ENCODE measurements at places on chromosomes 7 and 10.

DNA sequence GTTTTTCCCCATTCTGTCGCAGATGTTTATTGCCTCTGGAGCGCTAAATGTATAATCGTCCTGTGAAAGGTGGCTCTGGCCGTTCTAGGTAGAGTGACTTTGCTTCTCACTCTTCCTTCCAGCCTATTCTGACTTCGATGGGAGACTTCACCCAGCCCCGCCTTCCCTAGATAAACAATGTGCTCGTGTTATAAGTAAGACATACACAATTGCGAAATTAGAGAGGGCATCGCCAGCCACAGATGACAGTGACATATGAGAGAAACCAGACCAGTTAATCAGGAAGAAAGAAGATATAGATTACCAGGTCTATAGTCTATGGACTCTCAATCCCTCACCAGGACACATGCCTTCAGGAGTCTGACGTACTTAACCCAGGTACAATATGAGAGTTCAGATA is 1050.5 kb upstream of the AUTS2 start:
- H3K4me3 ChIP-seq: no peak overlapping the region
- no peak for DNase-seq
- no peaks in the 10 kb centered on the region for H3K27me3 ChIP-seq
- H3K4me1 ChIP-seq: no peaks in the 10 kb centered on the region

DNA sequence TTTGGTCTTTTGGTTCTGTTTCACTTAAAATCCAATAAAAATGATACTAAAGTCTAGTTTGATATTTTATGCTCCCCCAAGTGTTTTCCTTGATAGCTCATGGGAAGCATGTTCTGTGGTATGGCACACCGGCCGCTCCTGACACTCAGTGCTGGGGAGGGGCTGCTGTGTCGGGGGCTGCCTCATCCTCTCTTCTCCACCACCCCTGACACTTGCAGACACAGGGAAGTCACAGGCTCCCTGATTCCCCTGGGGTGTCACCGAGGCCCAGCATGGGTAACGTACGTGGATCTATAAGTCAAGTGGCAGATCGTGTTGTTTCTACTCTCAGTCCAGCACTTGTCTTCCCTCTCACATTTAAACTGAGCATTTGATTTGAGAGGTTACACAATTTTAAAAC is 508.6 kb downstream of the TNS3 start:
- H3K36me3 ChIP-seq: no peaks in the 10 kb centered on the region
- H3K4me3 ChIP-seq: no peak overlapping the region
- no peak for DNase-seq
- H3K27me3 ChIP-seq: no peaks in the 10 kb centered on the region

- H3K4me1 ChIP-seq: peaks cover 19% of the 10 kb centered on the region
- H3K27me3 ChIP-seq: no peaks in the 10 kb centered on the region
- H3K36me3 ChIP-seq: no peaks in the 10 kb centered on the region
- no peak overlapping the region for H3K4me3 ChIP-seq
- DNase-seq: no peak
These were observed 16.2 kb downstream of the CEP55 start for GRCh38 chr10:93512565-93512964.

DNA sequence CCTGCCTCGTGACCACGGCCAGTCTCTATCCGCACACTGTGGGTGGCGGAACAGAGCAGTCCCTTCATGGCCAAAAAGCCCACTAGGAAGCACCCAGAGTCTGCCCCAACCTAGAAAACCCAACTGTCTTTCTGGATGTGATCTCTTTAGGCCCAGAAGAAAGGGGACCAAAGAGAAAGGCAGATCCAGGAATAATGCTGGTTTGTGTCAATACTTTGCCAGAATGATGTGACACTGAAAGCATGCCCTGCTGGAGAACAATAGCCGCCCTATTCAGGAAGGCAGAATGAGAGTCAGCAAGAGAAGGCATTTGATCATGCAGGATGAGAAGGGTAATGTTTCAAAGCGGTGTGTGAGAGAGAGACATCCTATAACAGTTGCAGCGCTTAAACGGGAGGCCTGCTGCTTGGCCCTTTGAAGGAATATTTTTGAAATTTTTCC is 274.7 kb downstream of the USP6NL start:
- no peak overlapping the region for H3K4me3 ChIP-seq
- no peaks in the 10 kb centered on the region for H3K4me1 ChIP-seq
- no peak overlapping the region for H3K27ac ChIP-seq
- no peaks in the 10 kb centered on the region for H3K27me3 ChIP-seq
- no peak for DNase-seq

GRCh38 chr7:3280445-3280844 is 20.6 kb upstream of the SDK1 start:
- no peak overlapping the region for H3K27ac ChIP-seq
- no peak overlapping the region for H3K4me3 ChIP-seq
- no peak for DNase-seq
- no peaks in the 10 kb centered on the region for H3K27me3 ChIP-seq
- no peaks in the 10 kb centered on the region for H3K36me3 ChIP-seq
- no peaks in the 10 kb centered on the region for H3K4me1 ChIP-seq

GRCh38 chr10:75544386-75544785 is 113.0 kb downstream of the LRMDA start:
- H3K36me3 ChIP-seq: no peaks in the 10 kb centered on the region
- H3K27ac ChIP-seq: no peak overlapping the region
- H3K4me3 ChIP-seq: no peak overlapping the region
- H3K27me3 ChIP-seq: peaks cover 6% of the 10 kb centered on the region
- no peak for DNase-seq

GRCh38 chr10:14379556-14380280 is 49.0 kb upstream of the FRMD4A start:
- DNase-seq: no peak
- H3K36me3 ChIP-seq: no peaks in the 10 kb centered on the region
- H3K27ac ChIP-seq: no peak overlapping the region
- no peak overlapping the region for H3K4me3 ChIP-seq

DNA sequence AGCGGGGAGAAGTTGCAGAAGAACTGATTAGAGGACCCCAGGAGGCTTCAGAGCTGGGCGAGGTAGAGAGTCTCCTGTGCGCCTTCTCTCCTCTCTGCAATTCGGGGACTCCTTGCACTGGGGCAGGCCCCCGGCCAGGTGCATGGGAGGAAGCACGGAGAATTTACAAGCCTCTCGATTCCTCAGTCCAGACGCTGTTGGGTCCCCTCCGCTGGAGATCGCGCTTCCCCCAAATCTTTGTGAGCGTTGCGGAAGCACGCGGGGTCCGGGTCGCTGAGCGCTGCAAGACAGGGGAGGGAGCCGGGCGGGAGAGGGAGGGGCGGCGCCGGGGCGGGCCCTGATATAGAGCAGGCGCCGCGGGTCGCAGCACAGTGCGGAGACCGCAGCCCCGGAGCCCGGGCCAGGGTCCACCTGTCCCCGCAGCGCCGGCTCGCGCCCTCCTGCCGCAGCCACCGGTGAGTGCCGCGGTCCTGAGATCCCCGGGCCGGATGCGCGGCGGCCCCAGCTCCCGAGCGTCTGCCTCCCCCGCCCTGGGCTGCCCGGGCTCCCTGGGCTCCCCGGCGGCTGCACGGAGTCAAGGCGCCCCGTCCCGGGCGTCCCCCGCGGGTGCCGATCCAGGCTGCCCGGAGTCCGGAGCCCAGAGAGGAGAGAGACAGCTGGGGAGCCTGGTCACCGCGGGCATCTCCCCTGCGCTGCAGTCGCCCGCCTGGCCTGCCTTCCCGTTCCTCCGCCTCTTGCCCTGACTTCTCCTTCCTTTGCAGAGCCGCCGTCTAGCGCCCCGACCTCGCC is at the start of gene PLAU:
TSS of gene PLAU (plus strand) at position 369 of the 789 bp plus-strand sequence. CDS start 424 bp downstream, outside the sequence.
- DNase-seq: peak; percentile 18
- peaks cover 29% of the 10 kb centered on the region for H3K27me3 ChIP-seq
- no peak within 1 kb of the TSS for H3K4me3 ChIP-seq
- H3K27ac ChIP-seq: no peak within 1 kb of the TSS
- no peaks in the 10 kb centered on the region for H3K36me3 ChIP-seq
- peaks cover 23% of the 10 kb centered on the region for H3K4me1 ChIP-seq

- no peak overlapping the region for H3K4me3 ChIP-seq
- no peak for DNase-seq
- peaks cover 51% of the 10 kb centered on the region for H3K36me3 ChIP-seq
- no peak overlapping the region for H3K27ac ChIP-seq
- H3K27me3 ChIP-seq: no peaks in the 10 kb centered on the region
These were observed 34.3 kb downstream of the SGPL1 start for GRCh38 chr10:70850097-70850496.

- no peak within 1 kb of the TSS for H3K4me3 ChIP-seq
- peaks cover 8% of the 10 kb centered on the region for H3K4me1 ChIP-seq
- no peaks in the 10 kb centered on the region for H3K36me3 ChIP-seq
- peak; percentile 32 for DNase-seq
These were observed at the start of gene ECHDC3 for GRCh38 chr10:11742009-11742778. TSS of gene ECHDC3 (plus strand) at chr10:11742382. CDS start at chr10:11742577, 195 bp downstream.

GRCh38 chr10:30897048-30897447 is 134.6 kb downstream of the ZNF438 start:
- no peak overlapping the region for H3K27ac ChIP-seq
- H3K4me3 ChIP-seq: no peak overlapping the region
- no peaks in the 10 kb centered on the region for H3K36me3 ChIP-seq

- peaks cover 17% of the 10 kb centered on the region for H3K4me1 ChIP-seq
- no peaks in the 10 kb centered on the region for H3K27me3 ChIP-seq
- DNase-seq: no peak
- H3K36me3 ChIP-seq: peaks cover 4% of the 10 kb centered on the region
- H3K4me3 ChIP-seq: peak overlapping the region; percentile 89
These were observed 670 bp upstream of the AGK start for GRCh38 chr7:141550386-141551093.

GRCh38 chr10:94240901-94241300 is 121.8 kb downstream of the NOC3L start:
- peaks cover 1% of the 10 kb centered on the region for H3K27me3 ChIP-seq
- no peak overlapping the region for H3K27ac ChIP-seq
- no peaks in the 10 kb centered on the region for H3K36me3 ChIP-seq
- H3K4me1 ChIP-seq: no peaks in the 10 kb centered on the region
- H3K4me3 ChIP-seq: no peak overlapping the region
- DNase-seq: no peak

DNA sequence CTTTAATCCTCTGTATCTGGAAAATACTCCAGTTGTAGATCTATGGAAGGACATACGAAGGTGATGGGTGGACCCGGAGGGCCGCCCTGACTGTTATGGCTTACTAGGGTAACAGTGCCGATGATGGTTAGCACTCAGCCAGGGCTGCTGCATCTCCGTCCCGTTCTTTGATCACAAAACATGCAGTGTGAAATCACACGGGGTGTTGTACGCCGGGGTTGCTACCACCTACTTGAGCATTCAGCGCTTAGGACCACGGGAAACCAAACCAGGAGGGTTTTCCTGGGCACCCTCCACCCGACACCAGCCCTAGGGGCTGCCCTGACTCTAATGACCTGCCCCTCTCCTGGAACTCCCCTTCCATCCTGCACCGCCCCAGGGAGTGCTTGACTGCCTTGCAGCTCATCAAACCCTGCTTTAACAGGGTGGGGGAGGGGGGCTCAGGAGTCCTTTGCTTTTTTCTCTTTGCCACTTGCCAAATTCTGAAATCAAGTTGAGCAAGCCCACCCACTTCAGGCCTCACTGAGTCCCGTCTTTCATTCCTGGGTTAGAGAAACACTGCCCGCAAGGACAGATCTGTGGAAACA is 20.4 kb downstream of the ZNF775 start:
- H3K27ac ChIP-seq: no peak overlapping the region
- no peaks in the 10 kb centered on the region for H3K27me3 ChIP-seq
- H3K4me3 ChIP-seq: no peak overlapping the region
- no peaks in the 10 kb centered on the region for H3K36me3 ChIP-seq
- peaks cover 18% of the 10 kb centered on the region for H3K4me1 ChIP-seq

GRCh38 chr7:48161407-48162125 is 9.7 kb upstream of the ABCA13 start:
- no peaks in the 10 kb centered on the region for H3K36me3 ChIP-seq
- peaks cover 7% of the 10 kb centered on the region for H3K27me3 ChIP-seq
- no peak overlapping the region for H3K4me3 ChIP-seq
- no peak overlapping the region for H3K27ac ChIP-seq
- H3K4me1 ChIP-seq: no peaks in the 10 kb centered on the region

GRCh38 chr10:7291487-7292270 is 119.2 kb downstream of the SFMBT2 start:
- DNase-seq: no peak
- H3K36me3 ChIP-seq: no peaks in the 10 kb centered on the region
- no peaks in the 10 kb centered on the region for H3K4me1 ChIP-seq
- no peaks in the 10 kb centered on the region for H3K27me3 ChIP-seq

DNA sequence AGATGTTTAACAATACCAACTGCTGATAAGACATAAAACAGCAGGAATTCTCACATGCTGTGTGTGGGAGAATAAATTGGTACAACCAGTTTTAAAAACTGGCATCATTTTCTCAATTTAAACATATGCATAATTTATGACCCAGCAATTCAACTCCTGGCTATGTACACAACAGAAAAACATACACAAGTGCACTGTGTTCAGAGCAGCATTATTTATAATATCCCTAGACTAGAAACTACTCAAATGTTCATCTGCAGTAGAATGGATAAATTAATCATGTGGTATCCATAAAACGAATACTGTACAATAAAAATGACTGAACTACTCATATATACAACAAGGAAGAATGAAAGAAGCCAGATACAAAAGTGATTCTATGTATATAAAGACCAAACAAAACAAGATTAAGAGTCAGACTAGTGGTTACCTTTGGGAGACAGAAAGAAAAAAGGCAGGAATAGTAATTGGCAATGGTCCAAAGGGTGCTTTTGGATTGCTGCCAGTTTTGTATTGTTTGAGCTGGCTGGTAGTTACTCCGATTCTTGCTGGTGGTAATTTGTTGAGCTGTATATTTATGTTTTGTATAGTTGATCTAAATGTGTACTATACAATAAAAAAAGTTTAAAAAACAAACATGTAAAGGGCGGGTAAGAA is 306.0 kb downstream of the TFEC start:
- H3K4me3 ChIP-seq: no peak overlapping the region
- DNase-seq: no peak
- H3K27ac ChIP-seq: no peak overlapping the region
- H3K4me1 ChIP-seq: no peaks in the 10 kb centered on the region
- no peaks in the 10 kb centered on the region for H3K27me3 ChIP-seq

GRCh38 chr7:33921216-33921938 is 16.0 kb downstream of the BMPER start:
- no peak overlapping the region for H3K4me3 ChIP-seq
- no peaks in the 10 kb centered on the region for H3K36me3 ChIP-seq
- no peak for DNase-seq
- H3K27ac ChIP-seq: no peak overlapping the region
- no peaks in the 10 kb centered on the region for H3K27me3 ChIP-seq

- H3K27ac ChIP-seq: no peak overlapping the region
- no peak overlapping the region for H3K4me3 ChIP-seq
- no peak for DNase-seq
- no peaks in the 10 kb centered on the region for H3K36me3 ChIP-seq
These were observed 46.9 kb upstream of the GDF10 start for GRCh38 chr10:47253030-47253637.

- no peak overlapping the region for H3K27ac ChIP-seq
- no peak for DNase-seq
- no peaks in the 10 kb centered on the region for H3K27me3 ChIP-seq
- H3K36me3 ChIP-seq: no peaks in the 10 kb centered on the region
- no peaks in the 10 kb centered on the region for H3K4me1 ChIP-seq
- H3K4me3 ChIP-seq: no peak overlapping the region
These were observed 39.9 kb downstream of the CAMK1D start for GRCh38 chr10:12389154-12389734.
